Occipital lobe (tissue), 3 donors: ENCODE measurements at places on chromosomes 2 and 18.

DNA sequence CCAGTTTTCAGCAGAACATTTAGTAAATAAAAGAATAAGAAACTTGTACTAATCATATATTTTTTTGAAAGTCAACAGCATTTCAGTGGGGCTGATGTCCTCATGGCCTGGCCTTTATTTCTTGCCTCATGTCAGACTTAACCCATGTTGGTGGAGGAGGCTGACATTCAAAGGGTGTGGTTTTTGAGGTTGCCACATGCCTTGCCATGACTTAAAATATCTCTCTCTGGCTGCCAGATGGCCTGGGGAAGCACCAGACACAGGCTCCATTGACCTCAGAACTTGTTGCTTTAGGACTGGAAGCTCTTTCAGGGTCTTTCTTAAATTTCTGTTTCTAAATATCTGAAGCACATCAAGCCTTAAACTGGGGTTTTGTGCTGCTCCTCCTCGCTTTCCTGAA lies 32.5 kb upstream of the CD28 start:
- DNase-seq, result no peak

DNA sequence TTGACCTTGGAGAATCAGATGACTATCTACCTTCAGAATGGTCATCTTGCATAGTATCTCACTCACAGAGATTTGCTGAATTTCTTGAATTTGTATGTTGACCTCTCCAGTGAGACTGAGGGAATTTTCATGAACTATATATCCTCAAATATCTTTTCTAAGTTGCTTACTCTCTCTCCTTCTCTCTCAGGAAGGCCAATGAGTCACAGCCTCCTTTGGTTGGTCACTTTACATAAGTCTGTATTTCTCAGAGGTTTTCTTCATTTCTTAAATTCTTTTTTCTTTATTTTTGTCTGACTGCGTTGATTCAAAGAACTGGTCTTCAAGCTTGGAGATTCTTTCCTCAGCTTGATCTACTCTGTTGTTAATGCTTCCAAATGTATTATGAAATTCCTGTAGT lies 51.7 kb downstream of the VIT start:
- no peak for DNase-seq

GRCh38 chr18:22814329-22814703 lies 118.8 kb upstream of the RBBP8 start:
- no peak for DNase-seq

- no peak for DNase-seq
These were observed 6.3 kb downstream of the HRH4 start for GRCh38 chr18:24466771-24467170.

- no peak for DNase-seq
These were observed 82.3 kb downstream of the INPP5D start for GRCh38 chr2:233142355-233142897.
